ENCODE measurements at places on chromosomes 5 and 9. TPM values are rescaled to one million over a fixed set of nuclear protein-coding genes. Genes with fewer than 3 reads are reported as not detected.
A peak's percentile ranks its signal among the peaks of the same experiment; 100 is the strongest.

DNA sequence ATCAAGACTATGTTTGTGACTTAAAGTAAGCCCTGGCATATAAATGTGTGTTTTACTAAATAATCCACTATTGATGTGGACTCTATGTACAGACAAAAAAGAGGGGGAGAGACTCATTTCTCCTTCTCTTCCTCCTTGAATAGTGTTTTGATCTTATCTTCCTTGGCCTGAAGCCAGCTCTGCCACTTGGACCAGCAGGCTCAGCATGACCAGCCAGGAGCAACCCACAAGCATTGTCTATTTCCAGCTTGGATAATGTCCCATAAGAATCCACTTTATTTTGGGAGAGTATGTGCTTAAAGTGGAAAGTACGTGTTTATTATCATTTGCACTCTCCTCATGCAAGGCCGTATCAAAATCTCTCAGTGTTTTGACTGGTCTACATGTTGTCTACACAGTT is 23.8 kb upstream of the SLC46A2 start:
- H3K27ac ChIP-seq = no peak overlapping the region
- no peaks in the 10 kb centered on the region for H3K27me3 ChIP-seq
- no peaks in the 10 kb centered on the region for H3K4me1 ChIP-seq
- DNase-seq = no peak

DNA sequence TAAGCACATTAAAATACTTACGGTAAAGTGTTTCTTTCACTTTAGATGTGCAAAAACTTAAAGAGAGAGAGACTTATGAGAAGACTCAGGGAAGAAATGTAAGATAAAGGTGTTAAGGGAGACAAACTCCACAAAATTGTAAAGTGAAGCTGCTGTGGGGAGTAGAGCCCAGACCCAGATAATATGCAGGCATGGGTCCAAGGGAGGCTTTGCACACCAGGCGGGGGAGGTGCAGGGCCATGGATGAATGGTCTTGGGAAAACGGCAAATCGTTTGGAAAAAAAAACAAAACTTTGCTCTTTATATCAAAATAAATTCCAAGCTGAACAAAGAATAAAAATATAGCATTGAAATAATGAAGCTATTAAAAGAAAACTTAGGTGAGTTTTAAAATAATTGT is 9.1 kb downstream of the SYK start:
- DNase-seq = no peak
- no peak overlapping the region for H3K27ac ChIP-seq
- H3K27me3 ChIP-seq = no peaks in the 10 kb centered on the region

IL3 gene
- not detected for total RNA-seq

DNA sequence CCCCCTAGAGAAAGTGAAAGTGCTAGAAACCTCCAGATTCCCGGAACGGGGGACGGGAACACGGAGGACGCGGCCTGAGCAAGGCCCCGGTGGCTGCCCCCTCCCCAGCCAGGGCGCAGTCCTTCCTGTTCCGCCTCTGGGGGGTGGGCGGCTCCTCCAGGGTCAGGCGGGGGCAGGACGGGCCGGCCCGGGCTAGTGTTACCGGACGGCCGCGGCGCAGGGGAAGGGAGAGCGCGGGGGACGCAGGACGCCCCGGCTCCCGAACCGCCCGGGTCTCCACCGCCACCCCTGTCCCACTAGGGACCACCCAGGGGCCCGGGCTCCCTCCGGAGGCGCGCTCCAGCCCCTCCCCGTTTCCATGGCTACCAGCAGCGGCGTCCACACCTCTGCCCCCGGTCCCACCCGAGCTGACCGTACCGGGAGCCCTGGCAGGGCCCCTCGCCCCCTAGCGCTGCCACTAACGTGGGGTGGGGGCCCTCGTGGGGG is 579 bp downstream of the SLC12A7 start:
- H3K36me3 ChIP-seq = no peaks in the 10 kb centered on the region
- H3K27me3 ChIP-seq = no peaks in the 10 kb centered on the region
- peak overlapping the region; percentile 94 for H3K4me3 ChIP-seq
- H3K4me1 ChIP-seq = peaks cover 7% of the 10 kb centered on the region
- peak overlapping the region; percentile 44 for H3K27ac ChIP-seq
- no peak for DNase-seq

GRCh38 chr9:131992906-131993657 is 86.6 kb downstream of the MED27 start:
- no peaks in the 10 kb centered on the region for H3K27me3 ChIP-seq
- peaks cover 2% of the 10 kb centered on the region for H3K36me3 ChIP-seq
- no peak for DNase-seq
- no peak overlapping the region for H3K4me3 ChIP-seq

GRCh38 chr5:1081519-1081918 is 30.3 kb downstream of the SLC12A7 start:
- no peak overlapping the region for H3K4me3 ChIP-seq
- no peak overlapping the region for H3K27ac ChIP-seq
- peaks cover 11% of the 10 kb centered on the region for H3K36me3 ChIP-seq
- no peaks in the 10 kb centered on the region for H3K27me3 ChIP-seq
- no peaks in the 10 kb centered on the region for H3K4me1 ChIP-seq

GRCh38 chr5:174970502-174970901 is 246.1 kb downstream of the MSX2 start:
- no peak for DNase-seq
- H3K27ac ChIP-seq = no peak overlapping the region
- no peaks in the 10 kb centered on the region for H3K36me3 ChIP-seq
- no peaks in the 10 kb centered on the region for H3K27me3 ChIP-seq
- H3K4me1 ChIP-seq = no peaks in the 10 kb centered on the region

NMRK1 gene
- 20.2 TPM for total RNA-seq

DNA sequence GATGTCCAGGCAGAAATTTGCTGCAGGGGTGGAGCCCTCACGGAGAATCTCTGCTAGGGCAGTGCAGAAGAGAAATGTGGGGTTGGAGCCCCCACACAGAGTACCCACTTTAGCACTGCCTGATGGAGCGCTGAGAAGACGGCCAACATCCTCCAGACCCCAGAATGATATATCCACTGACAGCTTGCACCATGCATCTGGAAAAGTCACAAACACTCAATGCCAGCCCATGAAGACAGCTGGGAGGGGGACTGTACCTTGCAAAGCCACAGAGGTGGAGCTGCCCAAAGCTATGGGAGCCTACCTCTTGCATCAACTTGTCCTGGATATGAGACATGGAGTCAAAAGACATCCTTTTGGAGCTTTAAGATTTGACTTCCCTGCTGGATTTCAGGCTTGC is 426.3 kb upstream of the FAM174A start:
- DNase-seq = no peak
- H3K27ac ChIP-seq = no peak overlapping the region

DAB2 gene
- 187 TPM for total RNA-seq

PCDHB3 gene
- total RNA-seq = 3.7 TPM

Measured in thoracic aorta (tissue), 2 donors.